Lower lobe of right lung (tissue), 2 donors: ENCODE measurements at places on chromosomes 6 and 20.

DNA sequence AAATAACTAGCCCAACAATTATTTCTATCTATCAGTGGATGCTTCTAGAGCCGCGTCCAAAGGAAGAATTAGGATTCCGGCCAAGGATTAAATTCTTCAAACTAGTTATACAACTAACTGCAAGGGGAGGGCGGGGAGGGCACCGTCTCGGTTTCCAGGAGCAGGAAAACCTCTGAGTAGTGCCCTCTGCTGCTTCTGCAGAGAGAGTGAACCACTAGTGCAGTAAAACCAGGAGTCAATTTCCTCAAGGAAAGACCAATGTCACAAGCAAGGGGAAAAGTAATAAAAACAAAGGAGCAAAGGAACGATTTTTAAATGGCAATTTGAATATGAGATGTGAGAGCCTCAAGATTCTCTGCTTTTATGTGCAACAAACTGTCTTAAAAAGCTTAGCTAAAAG lies 16.5 kb upstream of the UBE2J1 start:
- H3K4me3 ChIP-seq = no peak overlapping the region
- no peaks in the 10 kb centered on the region for H3K36me3 ChIP-seq
- peaks cover 29% of the 10 kb centered on the region for H3K4me1 ChIP-seq
- no peak overlapping the region for H3K27ac ChIP-seq
- H3K27me3 ChIP-seq = no peaks in the 10 kb centered on the region

DNA sequence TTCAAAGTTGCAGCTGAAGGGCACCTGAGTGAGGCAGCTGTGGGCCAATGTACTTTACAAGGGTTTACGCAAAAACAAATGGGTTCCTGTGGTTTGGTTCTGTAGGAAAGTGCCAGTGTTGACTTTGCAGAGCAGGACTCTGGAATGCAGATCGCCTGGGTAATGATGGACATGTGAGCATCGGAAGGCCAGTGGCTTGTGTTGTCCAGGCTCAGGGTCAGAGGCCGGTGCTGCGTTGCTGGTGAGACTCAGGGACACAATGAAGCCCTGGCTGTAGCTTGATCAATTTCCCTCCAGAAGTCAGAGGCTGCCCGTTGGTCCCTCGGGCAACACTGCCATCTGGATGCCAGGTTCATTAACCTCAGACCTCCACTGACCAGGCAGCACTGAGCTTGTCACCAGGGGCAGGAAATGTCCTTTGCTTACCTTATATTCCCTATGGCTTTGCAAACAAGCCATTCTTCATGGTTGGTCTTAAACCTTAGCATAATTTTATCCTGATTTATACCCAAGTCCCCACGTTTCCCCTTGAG lies 753.4 kb downstream of the QKI start:
- no peak overlapping the region for H3K4me3 ChIP-seq
- H3K36me3 ChIP-seq = no peaks in the 10 kb centered on the region
- no peak overlapping the region for H3K27ac ChIP-seq
- no peaks in the 10 kb centered on the region for H3K4me1 ChIP-seq
- H3K27me3 ChIP-seq = no peaks in the 10 kb centered on the region
- no peak for DNase-seq

GRCh38 chr6:88985901-88986300 lies 22.5 kb upstream of the RNGTT start:
- no peak overlapping the region for H3K27ac ChIP-seq
- no peaks in the 10 kb centered on the region for H3K27me3 ChIP-seq
- no peak overlapping the region for H3K4me3 ChIP-seq
- peaks cover 6% of the 10 kb centered on the region for H3K4me1 ChIP-seq

DNA sequence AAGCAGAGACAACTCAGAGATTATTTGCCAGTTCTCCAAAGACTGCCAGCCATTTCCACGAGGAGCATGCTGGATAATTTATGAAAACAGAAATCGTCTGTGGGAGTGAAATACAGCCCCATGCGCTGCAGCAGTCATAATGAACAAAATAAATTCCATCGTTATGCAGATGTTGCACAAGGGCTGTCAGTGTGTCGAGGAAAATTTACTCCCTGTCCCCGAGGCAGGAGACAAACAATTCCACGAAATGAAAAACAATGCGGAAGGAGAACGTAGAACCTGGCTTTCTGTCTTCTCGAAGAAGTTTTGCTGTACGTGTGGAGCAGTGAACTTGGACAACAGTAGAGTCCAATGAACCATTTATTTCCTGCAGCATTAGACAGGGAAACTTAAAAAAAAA lies 399.4 kb downstream of the CD83 start:
- H3K4me3 ChIP-seq = no peak overlapping the region
- H3K4me1 ChIP-seq = no peaks in the 10 kb centered on the region
- H3K27me3 ChIP-seq = no peaks in the 10 kb centered on the region
- no peak overlapping the region for H3K27ac ChIP-seq
- DNase-seq = no peak

DNA sequence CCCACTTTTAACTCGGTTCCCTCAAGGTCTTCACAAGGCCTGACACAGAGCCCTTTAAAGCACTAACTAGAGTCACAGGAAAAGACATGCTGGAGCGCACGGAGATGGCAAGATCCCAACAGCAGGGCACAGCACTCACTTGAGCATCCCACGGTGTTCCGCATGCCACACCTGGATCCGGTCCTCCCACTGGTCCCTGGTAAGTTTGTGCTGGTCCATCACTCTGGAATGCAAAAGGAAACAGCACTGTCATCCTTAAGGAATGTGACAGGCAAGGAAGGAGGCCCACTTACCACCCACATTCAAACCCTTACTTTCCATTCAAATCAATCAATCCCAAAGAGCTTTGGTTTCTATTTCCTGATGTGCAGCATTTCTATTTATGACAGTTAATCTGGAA lies 34.7 kb downstream of the EZR start:
- H3K4me1 ChIP-seq = peaks cover 25% of the 10 kb centered on the region
- H3K36me3 ChIP-seq = peaks cover 99% of the 10 kb centered on the region
- H3K4me3 ChIP-seq = no peak overlapping the region
- H3K27ac ChIP-seq = no peak overlapping the region

- H3K4me3 ChIP-seq = no peak overlapping the region
- H3K27me3 ChIP-seq = no peaks in the 10 kb centered on the region
- DNase-seq = no peak
- H3K36me3 ChIP-seq = no peaks in the 10 kb centered on the region
- H3K27ac ChIP-seq = no peak overlapping the region
Measured at GRCh38 chr6:52063584-52064344, 23.6 kb downstream of the PKHD1 start.

DNA sequence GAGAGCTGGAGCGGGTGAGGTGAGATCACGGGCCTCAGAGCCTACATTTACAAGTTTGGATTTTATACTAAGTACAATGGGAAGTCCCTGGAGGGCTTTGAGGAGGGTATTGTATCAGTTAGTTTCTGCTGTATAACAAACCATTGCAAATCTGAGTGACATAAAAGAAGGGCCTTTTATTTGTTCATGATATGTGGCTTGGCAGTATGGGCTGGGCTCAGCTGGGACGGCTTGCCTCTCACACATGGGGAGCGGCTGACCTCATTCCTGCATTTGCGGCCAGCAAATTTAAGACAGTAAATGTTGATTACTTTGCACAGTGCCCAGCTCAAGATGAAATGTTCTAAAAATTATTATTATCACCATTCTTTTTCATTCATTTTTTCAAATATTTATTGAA lies 21.7 kb downstream of the GDAP1L1 start:
- DNase-seq = no peak
- no peaks in the 10 kb centered on the region for H3K36me3 ChIP-seq
- no peaks in the 10 kb centered on the region for H3K4me1 ChIP-seq
- H3K27me3 ChIP-seq = no peaks in the 10 kb centered on the region
- H3K4me3 ChIP-seq = no peak overlapping the region

DNA sequence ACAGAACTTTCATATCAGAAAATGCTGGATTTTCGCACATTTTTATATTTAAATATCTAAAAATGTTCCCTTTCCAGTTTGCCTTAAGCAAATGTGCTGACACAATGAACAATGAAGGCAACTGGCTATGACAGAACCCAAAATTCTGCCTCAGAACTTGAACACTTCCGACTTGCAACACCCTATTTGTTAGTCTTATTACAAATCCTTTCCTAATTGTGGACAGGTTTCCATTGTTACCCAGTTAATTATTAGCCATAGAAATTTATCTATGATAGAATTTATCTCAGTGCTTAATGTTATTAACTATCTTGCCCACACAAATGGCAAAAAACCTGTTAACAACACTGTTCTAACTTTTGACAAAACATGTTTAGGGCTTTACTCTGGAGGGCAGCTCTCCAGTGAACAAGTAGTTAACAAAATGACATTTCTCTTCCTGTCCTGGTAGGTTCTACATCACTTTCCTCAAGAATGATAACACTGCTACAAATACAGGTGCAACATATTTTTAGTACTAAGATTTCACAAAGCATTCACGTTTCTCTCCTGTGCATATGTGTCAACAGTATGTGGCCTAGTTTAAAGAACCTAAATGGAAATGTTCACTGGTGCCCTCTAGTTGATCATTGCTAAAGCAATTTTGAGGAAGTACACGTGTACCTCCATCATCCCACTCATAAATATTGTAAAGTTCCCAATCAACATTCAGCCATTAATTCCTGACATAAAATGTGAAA lies 58.4 kb downstream of the HIVEP2 start:
- no peaks in the 10 kb centered on the region for H3K27me3 ChIP-seq
- H3K4me3 ChIP-seq = no peak overlapping the region
- DNase-seq = no peak
- no peaks in the 10 kb centered on the region for H3K36me3 ChIP-seq
- no peak overlapping the region for H3K27ac ChIP-seq

DNA sequence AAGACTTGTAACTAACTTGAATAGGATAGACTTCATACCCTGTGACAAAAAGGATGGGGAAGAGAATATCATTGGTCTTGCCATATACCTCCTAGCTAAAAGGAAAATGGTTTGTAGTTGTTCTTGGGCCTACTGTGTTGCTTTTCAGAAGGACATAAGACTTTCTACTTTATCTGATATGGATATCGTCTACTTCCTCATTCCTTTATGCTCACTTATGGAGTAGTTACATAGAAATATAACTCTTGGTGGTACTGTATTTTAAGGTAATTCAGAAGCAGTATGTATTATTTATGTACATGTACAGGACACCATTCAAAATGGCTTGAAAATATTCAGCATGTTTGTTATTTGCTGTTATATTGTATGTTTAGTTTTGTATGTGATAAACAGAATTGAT lies 8.0 kb downstream of the FAM217B start:
- no peak overlapping the region for H3K4me3 ChIP-seq
- no peak for DNase-seq
- peaks cover 29% of the 10 kb centered on the region for H3K36me3 ChIP-seq
- H3K4me1 ChIP-seq = peaks cover 11% of the 10 kb centered on the region
- H3K27me3 ChIP-seq = no peaks in the 10 kb centered on the region
- no peak overlapping the region for H3K27ac ChIP-seq

DNA sequence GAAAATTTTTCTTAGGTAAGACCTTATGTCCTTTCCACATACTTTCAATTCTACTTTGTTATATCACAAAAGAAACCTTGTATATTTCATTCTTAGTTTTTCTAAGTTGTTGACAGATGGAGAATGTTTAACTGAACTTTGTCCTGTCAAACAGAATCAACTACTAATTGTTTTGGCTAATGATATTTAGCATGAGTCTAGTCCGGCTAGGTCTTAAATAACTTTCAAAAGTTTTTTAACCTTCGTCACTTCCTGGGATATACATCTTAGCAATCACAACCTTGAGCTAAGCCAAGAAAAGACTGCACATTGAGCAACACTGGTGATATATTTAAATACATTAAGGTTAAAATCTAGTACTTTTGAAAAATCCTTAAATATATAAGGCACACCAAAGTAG lies 62.9 kb upstream of the RUNX2 start:
- no peaks in the 10 kb centered on the region for H3K4me1 ChIP-seq
- no peaks in the 10 kb centered on the region for H3K27me3 ChIP-seq
- H3K4me3 ChIP-seq = no peak overlapping the region
- no peak for DNase-seq

GRCh38 chr6:154733183-154733625 lies at the start of gene SCAF8:
Gene SCAF8, plus strand, starts transcription at chr6:154733416. Its CDS starts 485 bp downstream, at chr6:154733901.
- H3K27me3 ChIP-seq = no peaks in the 10 kb centered on the region
- peak within 1 kb of the TSS; percentile 100 for H3K27ac ChIP-seq
- H3K36me3 ChIP-seq = no peaks in the 10 kb centered on the region

GRCh38 chr20:61692479-61692878 lies 373.2 kb downstream of the TAF4 start:
- H3K4me3 ChIP-seq = no peak overlapping the region
- H3K4me1 ChIP-seq = no peaks in the 10 kb centered on the region
- H3K27ac ChIP-seq = no peak overlapping the region

DNA sequence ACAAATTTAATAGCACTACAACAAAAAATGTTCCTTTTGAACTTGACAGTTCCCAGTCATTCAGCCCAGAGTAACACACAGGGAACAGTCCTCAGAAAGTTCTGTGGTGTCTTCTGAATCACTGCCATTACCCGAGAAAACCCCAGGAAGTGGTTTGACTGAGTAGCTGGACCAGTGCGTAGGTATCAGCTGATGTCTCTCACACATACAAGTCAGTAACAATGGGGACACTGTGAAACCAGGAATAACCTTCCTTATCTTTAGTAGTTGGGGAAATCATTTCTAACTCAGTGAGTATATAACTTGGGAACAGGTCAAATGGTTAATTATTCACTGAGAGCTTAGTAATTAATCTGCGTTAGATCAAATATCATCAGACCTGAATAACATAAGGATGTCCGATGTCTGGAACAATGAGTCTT lies 73.1 kb downstream of the HIVEP2 start:
- H3K27me3 ChIP-seq = no peaks in the 10 kb centered on the region
- H3K36me3 ChIP-seq = no peaks in the 10 kb centered on the region
- H3K4me3 ChIP-seq = no peak overlapping the region
- H3K27ac ChIP-seq = peak overlapping the region; percentile 51
- peaks cover 44% of the 10 kb centered on the region for H3K4me1 ChIP-seq
- no peak for DNase-seq

DNA sequence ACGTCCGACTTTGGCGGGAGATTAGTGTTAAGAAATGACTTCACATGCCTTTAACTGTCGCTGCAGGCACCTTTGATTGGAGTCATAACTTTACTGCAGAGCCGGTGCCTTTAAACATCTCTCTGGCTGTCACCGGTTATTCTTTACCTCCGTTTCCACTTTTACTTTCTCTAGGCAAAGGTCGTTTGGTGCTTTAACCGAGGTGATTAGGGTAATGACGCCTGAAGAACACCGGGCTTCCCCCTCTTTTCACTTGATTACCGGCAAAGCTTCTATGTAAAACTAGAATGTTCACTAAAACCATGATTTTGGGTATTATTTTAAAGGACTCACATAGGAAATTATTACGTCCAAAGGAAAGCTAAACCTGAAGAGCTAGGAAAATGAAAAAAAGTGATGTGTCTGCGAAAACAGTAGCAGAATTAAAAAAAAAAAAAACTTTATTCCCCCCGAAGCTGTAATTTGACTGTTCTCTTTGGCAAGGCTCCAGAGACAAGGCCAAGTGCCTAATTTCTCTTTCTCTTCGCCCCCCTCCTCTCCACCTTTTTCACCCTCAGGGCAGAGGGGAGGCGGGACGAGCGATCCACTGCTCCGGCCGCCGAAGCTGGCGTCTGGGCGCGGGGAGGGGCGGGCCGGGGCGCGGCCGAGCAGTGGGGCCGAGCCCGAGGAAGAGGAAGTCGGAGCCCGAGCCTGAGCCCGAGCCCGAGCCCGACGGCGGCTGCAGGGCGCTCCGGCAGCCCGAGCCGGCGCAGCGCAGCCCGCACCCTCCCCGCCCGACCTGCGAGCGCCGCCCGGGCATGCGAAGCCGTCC lies at the start of gene PLEKHG1:
Gene PLEKHG1 (plus strand): TSS at position 687 of the 811 bp plus-strand sequence. CDS start 133,797 bp downstream, outside the sequence.
- H3K27ac ChIP-seq = peak within 1 kb of the TSS; percentile 81
- peak; percentile 85 for DNase-seq
- peaks cover 6% of the 10 kb centered on the region for H3K4me1 ChIP-seq

GRCh38 chr6:69784595-69785377 lies 12.0 kb downstream of the LMBRD1 start:
- peaks cover 28% of the 10 kb centered on the region for H3K4me1 ChIP-seq
- no peak for DNase-seq
- no peak overlapping the region for H3K4me3 ChIP-seq
- no peaks in the 10 kb centered on the region for H3K27me3 ChIP-seq
